SK-N-DZ (cell line): ENCODE measurements at places on chromosomes 5 and 9.

DNA sequence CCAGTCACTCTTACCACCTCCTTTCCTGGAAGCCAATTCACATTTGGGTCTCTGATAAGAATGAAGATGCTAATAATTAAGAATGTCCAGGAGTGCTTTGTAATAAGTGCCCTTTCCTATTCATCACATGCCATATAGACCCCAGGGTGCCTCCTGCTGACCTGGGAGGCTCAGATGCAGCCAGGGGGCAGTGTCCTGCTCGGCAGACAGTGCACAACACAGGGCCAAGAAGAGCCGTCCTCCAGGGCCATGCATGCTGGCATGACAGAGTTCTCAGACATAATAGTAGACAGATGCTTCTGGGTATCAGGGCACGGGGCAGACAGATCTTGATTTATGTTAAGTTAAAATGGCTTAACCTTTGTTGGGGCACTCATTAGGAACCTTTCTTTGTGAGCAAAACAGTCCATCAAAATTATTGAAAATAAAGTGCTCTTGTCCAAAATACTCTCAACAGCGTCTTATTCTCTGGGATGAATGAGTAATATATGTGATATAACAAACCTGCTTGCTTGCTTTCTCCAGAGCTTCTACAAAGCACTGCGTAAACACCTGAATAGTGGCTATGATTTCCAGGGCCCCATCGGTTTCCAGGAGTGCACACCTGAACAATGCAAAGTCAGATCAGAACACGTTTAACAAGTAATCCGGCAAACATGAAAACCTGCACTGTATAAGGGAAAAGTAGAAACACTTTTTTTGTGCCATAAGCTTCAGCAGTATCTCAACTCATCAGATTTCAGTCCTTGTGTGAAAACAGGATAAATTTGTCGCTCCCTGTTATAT is 192.7 kb downstream of the FANCC start:
- no peak for DNase-seq

DNA sequence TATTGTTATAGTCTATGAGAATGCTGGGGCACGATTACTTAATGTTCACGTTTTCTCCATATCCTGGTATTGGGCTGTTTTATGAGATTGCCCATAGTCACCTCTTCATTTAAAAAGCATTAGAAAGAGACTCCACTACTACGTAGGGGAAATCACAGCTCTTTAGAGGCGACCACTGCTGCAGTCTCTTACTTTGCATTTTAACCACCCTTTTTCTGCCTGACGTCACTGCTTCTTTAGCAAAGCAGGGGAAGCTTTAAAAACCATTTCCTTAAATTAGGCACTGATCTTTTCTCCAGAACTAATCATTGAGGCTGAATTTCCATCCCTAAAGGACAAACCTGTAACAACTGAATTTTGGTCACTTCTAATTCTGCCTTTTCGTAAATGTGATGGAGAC is 38.9 kb downstream of the ZNF608 start:
- DNase-seq: no peak

- no peak for DNase-seq
These were observed 268.2 kb upstream of the RFX3 start for GRCh38 chr9:3793971-3794383.

- no peak for DNase-seq
These were observed 28.4 kb downstream of the VCP start for GRCh38 chr9:35044071-35044470.

DNA sequence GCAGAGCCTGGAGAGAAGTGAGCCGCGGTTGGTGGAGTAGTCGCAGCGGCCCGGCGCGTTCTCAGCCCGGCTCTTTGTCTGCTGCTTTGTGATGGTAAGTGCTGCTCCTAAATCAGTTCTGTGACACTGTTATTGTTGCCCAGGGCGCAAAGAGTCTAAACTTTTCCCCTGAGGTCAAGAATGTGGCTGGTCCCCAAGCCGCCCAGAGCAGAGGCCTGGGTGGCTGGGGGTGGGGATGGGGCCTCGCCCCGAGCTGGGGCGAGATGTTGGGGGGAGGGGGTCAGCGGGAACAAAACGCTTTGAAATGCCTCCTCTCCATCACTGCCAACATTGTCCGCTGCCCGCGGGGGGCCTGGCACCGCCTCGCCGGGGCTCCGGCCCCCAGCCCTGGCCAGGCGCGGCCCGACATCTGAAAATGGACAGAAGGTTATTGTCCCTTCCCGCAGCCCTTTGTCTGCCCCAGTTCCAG is 11.7 kb upstream of the CERCAM start:
- DNase-seq: no peak

DNA sequence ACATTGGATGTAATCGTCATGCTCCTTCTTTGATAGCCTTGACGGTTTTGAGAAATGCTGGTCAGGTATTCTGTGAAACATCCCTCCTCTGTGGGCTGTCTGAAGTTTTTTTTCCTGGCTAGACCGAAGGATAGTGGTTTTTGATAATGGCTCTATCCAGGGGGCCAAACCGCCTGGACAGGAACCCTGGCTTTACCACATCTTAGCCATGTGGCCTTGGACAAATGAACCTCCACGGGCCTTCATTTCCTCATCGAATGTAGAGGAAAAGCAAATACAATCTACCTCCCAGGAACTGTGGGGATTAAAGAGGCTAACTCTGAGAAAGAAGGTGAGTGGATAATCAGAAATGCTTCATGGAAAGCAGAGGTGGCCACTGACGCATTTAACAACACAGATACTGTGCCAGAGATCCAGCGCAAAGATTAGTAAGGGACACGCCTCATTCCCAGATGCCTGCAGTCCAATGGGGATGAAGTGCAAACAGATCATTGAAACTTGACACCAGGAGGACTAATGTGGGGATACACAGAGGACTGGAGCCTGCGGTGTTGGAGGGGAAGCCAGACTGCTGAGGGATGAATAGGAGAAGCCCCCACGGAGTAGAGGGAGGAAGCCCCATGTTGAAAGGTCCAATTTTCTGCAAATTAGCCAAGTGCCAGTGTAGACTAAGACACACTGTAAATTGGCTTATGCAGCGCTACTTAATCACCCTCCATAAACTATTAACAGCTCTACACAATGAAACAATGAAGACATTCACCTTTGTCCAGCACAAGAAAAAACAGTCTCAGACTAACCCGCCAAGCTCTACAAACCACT is 41.6 kb downstream of the MYO10 start:
- DNase-seq: peak; percentile 64

- DNase-seq: no peak
These were observed 61.5 kb downstream of the FXN start for GRCh38 chr9:69097064-69097463.

- DNase-seq: no peak
These were observed 97.2 kb upstream of the CPEB4 start for GRCh38 chr5:173790836-173791546.

GRCh38 chr5:88836195-88836838 is 46.7 kb downstream of the MEF2C start:
- no peak for DNase-seq

GRCh38 chr5:94031631-94032030 is 290.2 kb upstream of the POU5F2 start:
- no peak for DNase-seq

DNA sequence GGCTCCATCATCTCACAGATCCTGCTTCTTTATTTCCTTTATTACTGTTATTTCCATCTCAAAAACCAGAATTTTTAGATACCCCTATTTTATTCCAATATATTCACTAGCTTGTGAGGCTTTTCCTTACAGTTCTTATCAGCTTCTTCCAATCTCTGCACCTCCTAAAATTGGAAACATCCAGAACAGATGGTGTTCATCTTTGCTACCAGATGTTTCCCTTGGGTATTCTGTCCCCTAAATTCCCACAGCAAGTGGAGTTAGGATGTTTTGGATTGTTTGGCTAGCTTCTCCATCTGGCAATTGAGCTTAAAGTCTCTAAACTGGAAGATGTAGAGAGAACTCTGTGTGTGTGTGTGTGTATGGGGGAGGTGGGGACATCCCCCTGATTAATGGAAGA is 580.4 kb downstream of the DTWD2 start:
- no peak for DNase-seq

GRCh38 chr5:74621492-74621891 is 19.0 kb downstream of the ENC1 start:
- no peak for DNase-seq

- peak; percentile 9 for DNase-seq
These were observed at the start of gene GABRA1 for GRCh38 chr5:161847941-161848391. GABRA1 (plus strand) TSS chr5:161848120; CDS start chr5:161850811, 2,691 bp downstream.

DNA sequence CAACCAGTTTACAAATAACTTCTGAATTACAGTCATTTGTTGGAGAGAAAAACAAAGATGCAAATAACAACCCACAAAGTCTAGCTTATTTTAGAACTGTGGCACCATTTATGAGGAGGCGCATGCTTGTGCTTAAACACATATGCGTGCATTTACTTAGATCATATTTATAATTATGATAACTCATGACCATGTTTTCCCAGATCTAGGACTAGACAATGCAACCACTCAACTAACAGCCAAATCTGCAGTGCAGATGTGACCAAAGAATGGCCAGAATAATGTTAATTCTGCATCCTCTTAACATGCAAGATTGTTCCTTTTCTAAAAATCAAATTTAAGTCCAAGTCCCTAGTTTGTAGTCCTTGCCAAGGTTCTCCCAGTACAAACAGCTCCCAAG is 167.3 kb upstream of the FST start:
- DNase-seq: no peak

DNA sequence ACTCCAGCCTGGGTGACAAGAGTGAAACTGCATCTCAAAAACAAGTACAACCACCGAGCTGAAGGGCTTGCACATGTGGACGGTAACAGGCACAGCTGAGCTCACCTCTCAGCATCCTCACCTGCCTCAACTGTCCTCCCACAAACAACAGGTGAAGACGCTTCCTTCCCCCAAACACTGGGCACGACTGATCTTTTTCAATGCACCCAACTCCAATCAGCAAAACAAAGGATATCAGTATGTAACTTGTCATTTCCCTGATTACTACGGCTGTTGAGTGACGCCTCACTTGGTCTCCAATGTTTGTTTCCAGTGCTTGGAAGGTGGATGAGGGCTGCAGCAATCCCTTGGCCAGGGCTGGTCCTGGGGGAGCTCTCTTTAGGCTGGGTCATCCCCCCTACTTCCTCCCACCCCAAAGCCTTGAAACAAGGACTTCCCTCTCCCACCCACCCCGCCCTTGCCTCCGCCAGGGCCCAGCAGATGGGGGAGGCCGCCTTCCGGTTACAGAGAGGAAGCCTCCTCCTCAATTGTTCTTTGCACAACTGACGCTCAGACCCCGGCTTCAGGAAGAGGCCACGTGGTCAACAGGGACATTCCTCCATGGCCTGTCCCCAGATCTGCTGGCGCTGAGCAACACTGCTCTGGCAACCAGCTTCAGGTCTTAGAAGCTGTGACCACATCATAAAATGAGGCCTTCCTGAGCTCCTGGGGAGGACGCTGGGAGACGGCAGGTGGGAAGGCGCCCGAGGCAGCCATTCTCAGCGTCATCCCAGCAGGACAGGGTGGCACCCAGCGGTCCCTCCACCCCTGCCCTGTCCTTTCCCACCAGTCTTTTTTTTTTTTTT is 5.9 kb downstream of the FAM78A start:
- no peak for DNase-seq

DNA sequence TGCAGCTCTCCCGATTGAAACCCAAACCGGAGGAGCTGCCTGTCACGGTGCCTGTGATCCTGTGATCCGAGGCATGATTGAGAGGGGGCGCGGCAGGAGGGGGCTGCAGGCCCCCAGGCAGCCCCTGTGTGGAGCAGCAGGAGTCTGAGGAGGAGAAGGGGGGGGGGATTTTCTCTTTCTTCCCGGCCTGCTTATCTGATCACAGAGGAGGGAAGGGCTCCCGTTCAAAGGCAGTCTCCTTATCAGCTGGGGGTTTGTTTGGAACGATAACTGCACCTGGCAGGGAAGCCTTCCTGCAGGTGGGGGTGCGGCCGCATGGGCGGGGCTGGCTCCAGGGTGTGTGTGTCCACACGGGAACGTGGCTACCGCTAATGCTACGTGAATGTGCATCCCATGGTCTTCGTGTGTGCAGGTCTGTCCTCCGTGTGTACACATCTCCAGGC is 38.4 kb downstream of the LMX1B start:
- no peak for DNase-seq
